NK-92 treated with Interleukin-12 subunit alpha and Interleukin-12 subunit beta, amount 100 ng/mL, for 24 hours (cell line): ENCODE measurements at places on chromosomes 4 and X.

DNA sequence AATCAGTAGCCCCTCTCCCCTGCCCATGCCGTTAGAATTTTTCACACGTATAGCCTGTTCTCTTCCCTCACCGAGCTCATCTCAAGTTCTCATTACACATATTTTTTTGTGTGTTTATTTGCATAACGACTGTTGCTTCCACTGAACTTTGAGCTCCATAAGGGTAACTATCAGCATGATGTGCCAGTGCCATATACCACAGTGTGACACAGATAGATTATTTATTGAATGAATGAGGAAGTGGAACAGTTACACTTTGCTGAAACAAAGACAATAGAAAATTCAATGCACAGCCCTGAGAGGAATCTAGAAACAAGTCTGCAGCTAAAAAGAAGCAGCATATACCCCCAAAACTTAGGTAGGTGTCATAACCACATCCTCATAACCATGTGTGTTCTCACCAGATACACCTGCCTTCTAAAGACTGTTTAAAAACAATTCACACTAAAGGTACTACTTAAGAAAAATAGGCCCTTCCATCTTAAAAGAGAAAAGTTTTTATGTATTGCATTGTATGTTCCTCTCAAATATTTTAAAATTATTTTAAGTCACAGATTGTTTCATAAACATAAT lies 389.9 kb downstream of the PACRGL start:
- DNase-seq = no peak

DNA sequence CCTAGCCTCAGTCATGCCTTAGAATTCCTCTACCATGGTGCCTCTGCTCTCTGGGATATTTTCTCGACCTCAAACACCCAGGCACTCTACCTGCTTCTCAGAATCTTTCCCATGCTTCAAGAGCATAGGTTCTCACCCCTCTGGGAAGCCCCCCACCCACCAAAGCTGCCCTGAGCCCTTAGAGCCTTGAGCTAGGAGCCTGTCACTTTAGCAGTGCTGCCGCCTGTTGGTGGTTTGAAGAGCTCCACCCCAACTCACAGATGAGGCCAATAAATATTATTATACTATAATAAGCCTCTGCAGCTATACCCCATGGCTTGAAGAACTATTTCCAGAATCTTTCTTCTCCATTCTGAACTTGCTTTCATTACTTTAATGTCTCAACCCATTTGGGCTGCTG lies 109.7 kb downstream of the RTL5 start:
- DNase-seq = no peak

DNA sequence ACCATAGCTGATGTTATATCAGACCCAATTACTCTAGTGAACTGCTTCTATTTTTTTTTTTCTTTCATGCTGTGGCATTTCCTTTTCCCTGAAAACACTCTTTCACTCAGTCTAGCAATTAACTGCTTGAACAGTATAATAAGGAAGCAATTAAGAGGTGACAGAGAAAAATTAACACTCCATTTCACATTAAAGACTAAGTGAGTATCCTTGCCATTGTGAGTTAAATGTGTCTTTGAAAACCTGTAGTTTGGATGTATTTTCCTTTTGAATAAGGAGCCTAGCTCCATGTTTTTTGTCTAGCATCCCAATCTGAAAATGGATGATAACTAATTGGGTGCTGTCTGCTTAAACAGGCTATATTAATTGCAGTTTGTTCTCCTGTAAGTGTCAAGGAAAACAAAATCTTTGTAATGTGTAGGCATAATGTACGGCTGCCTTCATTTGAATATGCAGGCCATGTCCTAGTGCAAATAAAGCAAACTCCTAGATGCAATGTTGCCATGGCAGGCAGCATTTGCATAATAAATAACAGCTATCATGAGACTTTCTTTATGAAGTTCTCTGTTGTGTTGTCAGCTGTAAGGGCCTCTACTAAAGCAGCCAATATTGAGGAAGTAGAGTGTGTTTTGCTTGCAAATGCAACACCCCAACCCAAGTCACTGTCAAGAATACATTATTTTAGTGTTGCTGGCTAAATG lies 416.7 kb downstream of the ZIC3 start:
- no peak for DNase-seq

DNA sequence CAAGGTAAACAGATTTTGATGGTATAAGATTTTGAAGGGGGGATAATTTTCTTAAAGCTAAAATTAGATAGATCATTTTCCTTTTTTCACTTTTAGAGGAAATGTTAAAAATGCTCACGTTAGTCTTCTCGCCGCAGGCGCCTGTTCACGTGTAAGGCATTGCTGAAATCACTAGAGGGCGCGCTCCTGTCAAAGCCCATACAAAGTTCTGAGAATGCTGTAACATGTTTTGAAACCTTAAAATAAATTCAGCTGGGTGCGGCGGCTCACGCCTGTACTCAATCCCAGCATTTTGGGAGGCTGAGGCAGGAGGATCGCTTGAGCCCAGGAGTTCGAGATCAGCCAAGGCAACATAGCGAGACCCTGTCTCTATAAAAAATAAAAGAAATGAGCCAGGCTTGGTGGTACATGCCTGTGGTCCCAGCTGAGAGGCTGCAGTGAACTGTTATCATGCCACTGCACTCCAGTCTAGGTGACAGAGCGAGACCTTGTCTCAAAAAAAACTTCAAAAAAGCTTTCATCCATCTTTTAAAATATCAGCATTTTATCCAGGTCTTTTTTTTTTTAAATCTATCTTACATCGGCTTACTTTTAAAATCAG lies 138.0 kb downstream of the RBMX2 start:
- no peak for DNase-seq
